ENCODE measurements at places on chromosomes 7 and 10.
A peak's percentile ranks its signal among the peaks of the same experiment; 100 is the strongest.

DNA sequence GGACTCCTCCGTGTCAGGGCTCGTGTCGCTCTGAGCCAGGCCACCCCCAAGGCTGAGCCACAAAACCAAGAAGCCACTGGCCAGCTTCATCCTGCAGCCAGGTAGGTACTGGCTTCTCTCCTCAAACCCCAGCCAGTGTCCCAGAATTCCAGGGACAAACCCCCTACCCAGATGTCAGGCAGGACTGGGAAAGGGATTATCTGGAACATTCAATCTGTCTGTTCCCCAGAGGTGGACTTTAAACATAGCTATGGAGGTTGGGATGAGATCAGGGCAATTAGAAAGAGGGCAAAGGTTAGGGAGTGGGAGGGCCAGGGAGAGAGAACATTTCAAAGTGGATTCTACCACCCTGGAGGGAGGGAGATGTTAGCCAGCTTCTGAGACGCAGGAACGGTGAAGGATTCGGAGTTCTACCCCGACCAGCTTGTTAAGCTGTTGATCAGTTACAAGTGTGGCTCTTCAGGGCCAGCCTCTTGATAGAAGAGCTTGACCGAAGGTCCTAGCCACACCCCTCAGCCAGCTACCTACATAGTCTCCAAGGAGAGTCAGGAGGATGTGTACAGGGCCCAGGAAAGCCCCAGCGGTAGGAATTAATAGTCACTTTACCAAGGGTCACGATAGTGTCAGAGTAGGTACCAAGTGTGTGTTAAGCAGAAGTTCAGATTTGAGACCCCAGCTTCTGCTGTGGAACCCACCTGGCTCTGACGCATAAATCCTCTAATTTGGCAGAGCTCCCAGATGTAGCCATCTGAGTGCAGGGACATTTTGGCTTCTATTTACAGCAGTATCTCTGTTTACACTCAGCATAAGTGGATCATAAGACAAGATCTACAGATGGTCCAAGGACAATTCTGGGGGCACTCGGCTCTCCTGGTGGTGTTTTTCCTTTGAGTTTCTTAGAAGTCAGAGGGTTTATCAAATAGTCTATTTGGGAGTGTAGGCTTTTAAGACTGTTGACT is at the start of gene PLA2G12B:
PLA2G12B (minus strand) TSS at position 211 of the 959 bp plus-strand sequence; CDS start at position 90, 121 bp downstream.
- DNase-seq, result no peak

GRCh38 chr7:41491883-41492471 is 210.9 kb downstream of the INHBA start:
- no peak for DNase-seq

DNA sequence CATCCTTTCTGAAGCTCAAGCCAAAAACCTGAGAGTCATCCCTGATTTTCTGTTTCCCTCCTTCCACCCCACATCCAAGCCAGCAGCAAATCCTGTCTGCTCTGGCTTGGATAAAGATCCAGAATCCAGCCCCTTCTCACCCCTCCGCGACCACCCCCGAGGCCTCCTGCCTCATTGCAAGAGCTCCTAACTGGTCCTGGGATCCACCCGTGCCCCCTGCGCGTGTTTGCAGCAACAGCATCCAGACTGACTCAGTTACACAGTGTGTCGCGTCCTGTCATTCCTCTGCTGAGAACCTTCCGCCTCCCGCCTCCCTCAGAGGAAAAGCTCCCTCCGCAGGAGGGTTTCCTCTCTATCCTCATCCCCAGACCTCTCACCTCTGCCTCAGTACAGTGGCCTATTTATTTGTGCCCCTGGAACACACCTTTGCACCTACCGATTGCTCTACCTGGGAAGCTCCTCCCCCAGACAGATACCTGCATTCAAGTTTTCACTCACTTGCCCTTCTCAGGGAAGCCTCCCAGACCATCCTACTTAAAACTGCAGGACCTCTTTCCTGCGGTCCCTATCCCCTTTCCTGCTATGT is 21.6 kb upstream of the GRID1 start:
- no peak for DNase-seq

- no peak for DNase-seq
Observed at GRCh38 chr10:21920633-21921032, 82.9 kb downstream of the DNAJC1 start.

GRCh38 chr7:129649128-129649690 is 37.7 kb downstream of the NRF1 start:
- no peak for DNase-seq

DNA sequence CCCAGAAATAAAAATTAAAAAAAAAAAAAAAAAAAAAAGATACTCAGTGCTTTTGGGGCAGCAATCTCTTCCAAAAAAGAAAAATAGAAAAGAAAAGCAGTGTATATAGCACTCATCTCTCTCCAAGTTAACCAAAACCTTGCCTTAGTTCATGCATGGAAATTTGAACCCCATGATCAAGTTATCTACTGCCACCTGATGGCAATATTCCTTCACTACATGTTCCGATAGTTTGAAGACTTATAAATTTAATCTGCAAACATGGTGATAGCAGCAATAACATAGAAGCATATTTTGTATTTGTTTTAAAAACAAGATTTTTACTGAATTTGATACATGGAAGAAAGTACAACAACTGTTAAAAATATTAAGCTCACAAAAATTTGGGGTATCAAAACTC is 48.6 kb upstream of the SLIT1 start:
- DNase-seq, result peak; percentile 59

- DNase-seq, result no peak
Observed at GRCh38 chr10:15144788-15145187, 23.7 kb downstream of the NMT2 start.

- DNase-seq, result no peak
Observed at GRCh38 chr7:15625466-15625865, 61.0 kb downstream of the MEOX2 start.

- peak; percentile 55 for DNase-seq
Observed at GRCh38 chr10:96229568-96230030, 41.8 kb downstream of the BLNK start.

DNA sequence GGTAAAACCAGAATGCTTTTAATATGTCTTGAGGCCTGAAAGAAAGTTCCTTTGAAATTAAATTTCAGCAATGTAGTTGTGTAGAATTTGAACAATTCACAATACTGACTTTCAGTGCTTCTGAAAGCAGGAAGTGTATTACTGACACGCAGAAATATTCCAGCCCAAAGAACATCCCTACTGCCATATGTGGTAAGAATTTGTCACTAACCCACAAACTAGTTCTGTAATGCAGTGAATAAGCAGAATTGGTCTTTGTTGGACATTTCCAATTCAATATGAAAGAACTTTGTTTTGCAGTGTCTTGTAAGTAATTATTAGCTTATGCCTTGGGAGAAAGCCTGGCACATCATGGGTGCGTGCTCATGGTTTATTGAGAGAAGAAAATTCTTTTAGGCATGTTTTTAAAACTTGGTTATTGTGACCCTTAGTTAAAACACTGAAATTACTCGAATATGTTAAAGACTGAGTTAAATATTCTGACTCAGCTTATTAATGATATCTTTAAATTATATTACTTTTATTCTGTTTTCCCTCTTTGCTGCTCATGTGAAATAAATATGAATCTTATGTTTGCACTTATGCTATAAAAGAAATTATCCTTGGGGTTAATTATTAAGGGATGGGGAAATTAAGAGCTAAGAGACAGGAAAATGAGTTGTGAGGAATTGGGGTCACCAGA is 33.4 kb downstream of the PTPN12 start:
- DNase-seq, result peak; percentile 92

- DNase-seq, result no peak
Observed at GRCh38 chr10:69856601-69857166, 55.0 kb downstream of the COL13A1 start.

DNA sequence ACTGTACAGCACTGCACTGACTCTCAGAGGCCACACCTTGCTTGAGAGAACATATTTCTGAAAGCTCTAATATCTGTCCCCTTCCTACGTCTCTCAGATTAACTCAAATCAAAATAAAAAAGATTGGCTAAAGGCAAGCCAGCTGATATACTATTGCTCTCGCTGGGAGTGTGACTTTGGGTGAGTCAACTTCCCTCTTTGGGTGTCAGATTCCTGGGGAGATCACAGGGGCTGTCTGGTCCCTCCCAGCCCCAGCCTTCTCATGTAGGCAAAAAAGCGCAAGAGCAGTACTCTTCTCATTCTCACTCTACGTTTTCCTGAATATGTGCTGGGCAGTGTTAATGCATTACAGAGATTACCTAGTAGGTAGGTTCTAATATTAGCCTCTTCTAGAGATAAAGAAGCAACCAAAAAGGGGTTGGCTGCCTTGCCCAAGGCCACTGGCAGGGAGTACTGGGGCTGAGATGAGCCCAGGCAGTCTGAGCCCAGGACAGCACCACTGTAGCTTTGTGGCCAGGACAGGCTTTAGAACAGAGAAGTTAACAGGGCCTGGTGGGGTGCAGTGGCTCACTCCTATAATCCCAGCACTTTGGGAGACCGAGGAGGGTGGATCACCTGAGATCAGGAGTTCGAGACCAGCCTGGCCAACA is 9.1 kb upstream of the DENND2A start:
- DNase-seq, result no peak

GRCh38 chr7:42914009-42914408 is 2.1 kb upstream of the C7orf25 start:
- DNase-seq, result no peak

DNA sequence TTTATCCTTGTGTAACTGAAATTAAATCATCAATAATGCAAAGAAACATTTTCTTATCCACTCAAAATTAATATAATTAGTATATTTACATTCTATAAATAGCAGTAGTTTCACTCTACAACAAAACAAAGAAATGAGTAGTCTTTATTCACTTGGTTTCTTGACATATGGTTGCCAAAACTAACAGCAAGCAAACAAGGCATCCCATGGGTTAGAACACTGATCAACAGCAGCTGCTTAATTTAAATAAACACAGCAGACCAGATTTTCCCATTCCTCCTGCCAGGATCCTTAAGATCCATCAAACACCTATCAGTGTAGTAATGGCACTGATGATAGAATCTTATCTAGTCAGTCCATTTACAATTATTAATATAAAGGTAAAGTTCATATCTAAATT is 22.1 kb downstream of the NCAPG2 start:
- DNase-seq, result peak; percentile 28

DNA sequence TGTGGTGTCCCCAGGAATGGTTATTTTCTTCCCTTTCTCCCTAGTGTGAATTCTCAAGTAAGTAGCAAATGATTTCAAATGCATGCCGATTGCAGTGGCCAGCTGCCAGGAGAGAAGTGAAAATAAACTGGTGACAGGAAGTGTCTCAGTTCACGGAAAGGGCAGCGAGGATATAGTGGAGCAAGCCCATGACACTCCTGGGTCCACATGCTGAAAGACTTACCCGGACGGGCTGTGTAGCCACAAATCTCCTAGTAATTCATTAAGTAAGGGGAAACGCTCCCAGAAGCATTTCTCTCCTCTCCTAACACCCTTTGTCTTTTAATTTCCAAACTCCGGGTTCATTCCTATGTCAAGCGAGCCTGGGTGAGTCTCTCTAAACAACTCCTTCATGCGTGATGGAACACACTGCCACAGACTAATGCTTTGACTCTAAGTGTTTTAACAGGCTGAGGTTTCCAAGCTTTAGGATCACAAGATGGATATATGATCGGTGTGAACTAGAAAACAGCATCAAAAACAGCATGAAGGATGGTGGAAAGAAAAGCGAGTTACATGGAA is 125.6 kb downstream of the CYP26A1 start:
- DNase-seq, result peak; percentile 83

- no peak for DNase-seq
Observed at GRCh38 chr7:36005876-36006275, 147.2 kb upstream of the EEPD1 start.

DNA sequence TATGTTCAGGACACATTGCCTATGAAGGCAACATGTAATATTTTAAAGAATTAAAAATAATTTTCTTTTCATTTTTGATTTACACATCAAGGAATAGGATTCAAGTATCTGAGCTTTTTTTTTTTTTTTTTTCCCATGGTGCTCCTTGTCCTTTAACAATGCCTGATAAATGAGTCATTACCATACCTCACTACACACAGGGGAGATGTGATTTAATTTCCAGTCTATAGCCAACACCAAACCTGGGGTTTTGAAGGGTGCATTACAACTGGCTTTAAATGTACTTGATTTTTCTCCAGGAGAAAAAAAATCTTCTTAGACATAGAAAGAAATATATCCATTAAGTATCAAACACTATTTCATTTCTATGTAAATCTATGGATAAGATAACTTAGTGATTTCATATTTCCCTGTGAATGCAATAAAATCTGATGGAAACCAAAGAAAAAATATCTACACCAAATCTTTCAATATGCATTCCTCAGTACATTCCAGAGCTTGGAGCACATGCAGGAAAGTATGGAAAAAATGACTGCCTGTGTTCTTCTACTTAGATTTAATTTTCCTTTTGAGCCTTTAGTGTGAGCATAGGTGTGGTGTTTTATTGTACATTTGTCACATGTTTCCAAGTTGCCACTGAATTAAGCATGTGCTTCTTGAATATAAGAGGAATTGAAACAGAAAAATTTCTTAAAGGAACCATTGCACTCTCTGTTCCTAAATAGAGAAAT is 204.8 kb upstream of the MEOX2 start:
- DNase-seq, result peak; percentile 54

GRCh38 chr10:62634576-62634975 is 169.9 kb upstream of the ADO start:
- DNase-seq, result no peak

DNA sequence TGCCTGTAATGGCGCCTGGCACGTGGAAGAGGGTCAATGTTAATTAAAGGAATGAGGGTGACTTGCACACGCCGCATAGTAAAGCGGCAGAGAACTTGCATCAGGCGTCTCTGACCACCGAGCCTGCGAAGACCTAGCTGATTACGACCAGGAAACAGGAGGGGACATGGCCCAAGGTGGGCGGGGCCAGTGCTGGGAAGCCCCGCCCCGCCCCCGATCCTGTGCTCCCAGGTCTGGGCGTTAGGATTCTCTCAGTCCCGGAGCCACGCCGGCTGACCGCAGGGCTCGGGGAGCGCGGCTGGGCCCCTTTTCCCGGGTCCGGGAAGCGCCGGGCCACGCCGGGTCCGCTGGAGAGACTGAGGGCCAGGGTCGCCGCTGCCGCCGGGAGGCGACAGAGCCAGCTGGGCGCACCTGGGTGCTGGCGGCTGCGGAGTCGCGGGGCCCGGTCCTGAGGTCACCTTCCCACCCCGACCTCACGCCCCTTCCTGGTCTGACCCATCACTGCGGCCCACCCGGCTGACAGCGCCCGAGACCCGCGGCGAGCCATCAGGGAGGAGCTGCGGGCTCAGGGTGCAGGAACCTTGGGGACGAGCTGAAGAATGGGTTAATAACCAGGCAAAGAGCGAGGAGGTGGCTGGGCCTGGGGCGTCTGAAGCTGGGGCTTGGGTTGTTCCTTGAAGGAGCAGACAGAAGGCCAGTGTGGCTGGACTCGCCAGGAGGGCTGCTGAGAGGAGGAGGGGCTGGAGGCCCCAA is 23.0 kb upstream of the GRID1 start:
- no peak for DNase-seq

- no peak for DNase-seq
Observed at GRCh38 chr7:22657479-22657878, 69.5 kb upstream of the IL6 start.

DNA sequence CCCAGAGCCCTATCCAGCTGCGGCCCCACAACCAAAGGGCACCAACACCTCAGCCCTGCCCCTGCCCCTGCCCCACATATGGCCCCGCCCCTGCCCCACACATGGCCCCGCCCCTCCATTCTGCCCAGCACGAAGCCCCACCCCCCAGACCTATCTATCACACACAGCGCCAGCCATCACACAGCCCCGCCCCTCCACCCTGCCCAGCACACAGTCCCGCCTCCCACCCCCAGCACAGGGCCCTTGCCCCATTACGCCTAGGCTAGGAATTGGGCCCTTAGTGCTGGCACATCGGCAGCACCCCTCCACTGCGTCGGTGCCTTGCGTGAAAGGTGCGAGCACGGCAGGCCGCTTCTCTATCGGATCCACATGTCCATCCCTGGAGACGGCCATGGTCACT is 126.8 kb downstream of the MAD1L1 start:
- no peak for DNase-seq

Measured in AG10803 (cell line).